ENCODE measurements at places on chromosomes 12 and 14.

- no peak for DNase-seq
Observed at GRCh38 chr12:128137140-128137539, 129.8 kb upstream of the TMEM132C start.

GRCh38 chr12:46942579-46942978, 116.8 kb upstream of the SLC38A4 start:
- DNase-seq = no peak

DNA sequence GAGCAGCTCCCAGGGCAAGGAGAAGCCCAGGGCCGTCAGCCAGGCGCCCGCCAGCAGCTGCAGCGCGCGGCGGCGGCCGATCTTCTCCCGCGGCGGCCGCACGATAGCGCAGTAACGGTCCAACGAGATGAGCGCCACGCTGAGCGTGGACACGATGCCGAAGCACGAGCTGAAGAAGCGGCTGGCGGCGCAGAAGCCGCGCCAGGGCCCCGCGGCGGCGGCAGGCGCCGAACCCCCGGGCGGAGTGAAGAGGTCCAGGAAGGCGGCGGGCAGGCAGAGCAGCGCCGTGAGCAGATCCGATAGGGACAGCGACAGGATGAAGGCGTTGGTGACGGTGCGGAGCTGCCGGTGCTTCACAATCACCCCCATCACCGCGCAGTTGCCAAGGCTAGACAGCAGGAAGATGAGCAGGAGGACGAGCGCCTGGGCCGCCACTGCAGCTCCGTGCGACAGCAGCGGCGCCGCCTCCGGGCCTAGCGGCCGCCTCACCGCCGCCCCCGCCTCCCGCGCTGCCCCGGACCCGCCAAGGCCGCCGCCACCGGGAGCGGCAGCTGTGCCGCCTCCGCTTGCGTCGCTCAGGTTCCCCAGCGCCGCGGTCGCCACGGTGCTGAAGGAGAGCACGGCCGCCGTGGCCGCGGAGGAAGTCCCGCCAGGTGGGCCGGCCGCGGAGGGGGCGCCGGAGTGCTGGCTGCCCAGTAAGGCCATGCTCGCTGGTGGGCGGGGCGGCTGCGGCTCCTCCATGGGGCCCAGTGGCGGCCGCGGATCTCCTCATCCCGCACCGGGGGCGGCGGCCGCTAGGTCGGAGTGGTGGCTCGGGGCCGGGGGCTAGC, 479 bp downstream of the GPR135 start:
- DNase-seq = peak; percentile 19

GRCh38 chr12:54301428-54302048, 723 bp upstream of the NFE2 start:
- no peak for DNase-seq

GRCh38 chr12:119602734-119603094, 9.1 kb downstream of the TMEM233 start:
- DNase-seq = no peak

GRCh38 chr12:117686210-117686609, 282.6 kb downstream of the KSR2 start:
- no peak for DNase-seq
